ENCODE measurements at places on chromosomes 3 and 15. TPM values are rescaled to one million over a fixed set of nuclear protein-coding genes. Genes with fewer than 3 reads are reported as not detected.

CACNA2D3 gene
- total RNA-seq, result under 0.01 TPM

FETUB gene
- not detected for total RNA-seq

CAND2 gene
- 0.43 TPM for total RNA-seq

WDR93 gene
- not detected for total RNA-seq

MAGI1 gene
- 13.8 TPM for total RNA-seq

AGBL1 gene
- total RNA-seq, result not detected

UNC13C gene
- total RNA-seq, result not detected

CX3CR1 gene
- total RNA-seq, result not detected

EPM2AIP1 gene
- 9.5 TPM for total RNA-seq

CYP1A2 gene
- total RNA-seq, result not detected

HIGD2B gene
- total RNA-seq, result not detected

PSMA4 gene
- 177 TPM for total RNA-seq

IQCH gene
- total RNA-seq, result 4.1 TPM

CMTM6 gene
- 91.7 TPM for total RNA-seq

APOD gene
- total RNA-seq, result 0.97 TPM

MYEF2 gene
- 1.7 TPM for total RNA-seq

LINGO1 gene
- total RNA-seq, result not detected

TMEM115 gene
- total RNA-seq, result 95.4 TPM

WDR49 gene
- total RNA-seq, result not detected

GADL1 gene
- total RNA-seq, result not detected

IMPG2 gene
- total RNA-seq, result 0.11 TPM

GOLGA8M gene
- not detected for total RNA-seq

DET1 gene
- total RNA-seq, result 10.4 TPM

CCR9 gene
- not detected for total RNA-seq

C3orf80 gene
- 1.3 TPM for total RNA-seq

SUCLG2 gene
- total RNA-seq, result 49.9 TPM

LAMB2 gene
- total RNA-seq, result 1,064 TPM

RBPMS2 gene
- total RNA-seq, result not detected

IGF2BP2 gene
- total RNA-seq, result 60.6 TPM

FBXW12 gene
- total RNA-seq, result not detected

SAMMSON gene
- total RNA-seq, result not detected

ECE2 gene
- total RNA-seq, result not detected

KLHL40 gene
- total RNA-seq, result not detected

INO80 gene
- 25.9 TPM for total RNA-seq

FGF7 gene
- total RNA-seq, result 351 TPM

TMEM212 gene
- not detected for total RNA-seq

IFRD2 gene
- 90.2 TPM for total RNA-seq

MAP1A gene
- total RNA-seq, result 61.9 TPM

CCDC13 gene
- total RNA-seq, result 1.3 TPM

WDR72 gene
- total RNA-seq, result not detected

EFCC1 gene
- not detected for total RNA-seq

GRAMD2A gene
- not detected for total RNA-seq

Data from GM23248 (cell line).